ENCODE measurements at places on chromosomes 11 and 22.

DNA sequence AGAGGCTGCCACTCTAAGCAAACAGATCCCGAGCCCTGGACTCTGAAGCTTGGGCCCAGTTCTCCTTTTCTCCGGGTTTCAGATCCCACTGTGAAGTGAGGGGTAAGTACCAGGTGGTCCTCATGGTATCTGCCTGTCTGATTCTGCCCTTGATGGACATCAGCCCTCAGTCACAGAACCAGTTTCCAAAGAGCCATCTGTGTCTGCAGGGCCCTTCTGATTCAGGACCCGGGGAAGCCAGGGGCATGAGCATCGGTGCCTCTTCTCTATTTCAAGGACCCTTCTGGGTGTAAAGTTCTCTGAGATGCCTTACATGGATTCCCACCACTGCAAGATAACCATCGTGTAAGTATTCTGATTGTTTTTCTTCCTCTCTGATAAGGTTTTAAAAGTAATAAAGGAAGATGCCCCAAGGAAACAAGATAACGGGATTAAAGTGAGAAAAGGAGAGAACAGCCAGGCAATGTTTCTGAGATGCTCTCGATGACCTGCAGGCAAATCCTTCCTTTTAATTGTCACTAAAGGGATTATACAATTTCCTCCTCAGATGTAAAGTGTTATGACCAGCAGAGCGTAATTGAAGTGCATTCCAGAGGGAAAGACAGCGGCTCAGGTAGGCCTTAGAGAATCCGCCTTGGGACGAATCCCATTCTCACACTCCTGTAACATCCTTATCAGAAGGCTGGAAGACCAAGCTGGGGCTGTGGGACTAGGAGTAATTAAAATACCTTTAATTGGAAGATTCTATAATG is 924.3 kb downstream of the TBC1D22A start:
- DNase-seq = no peak

- no peak for DNase-seq
These were observed 55.0 kb downstream of the MYH9 start for GRCh38 chr22:36332623-36333332.

DNA sequence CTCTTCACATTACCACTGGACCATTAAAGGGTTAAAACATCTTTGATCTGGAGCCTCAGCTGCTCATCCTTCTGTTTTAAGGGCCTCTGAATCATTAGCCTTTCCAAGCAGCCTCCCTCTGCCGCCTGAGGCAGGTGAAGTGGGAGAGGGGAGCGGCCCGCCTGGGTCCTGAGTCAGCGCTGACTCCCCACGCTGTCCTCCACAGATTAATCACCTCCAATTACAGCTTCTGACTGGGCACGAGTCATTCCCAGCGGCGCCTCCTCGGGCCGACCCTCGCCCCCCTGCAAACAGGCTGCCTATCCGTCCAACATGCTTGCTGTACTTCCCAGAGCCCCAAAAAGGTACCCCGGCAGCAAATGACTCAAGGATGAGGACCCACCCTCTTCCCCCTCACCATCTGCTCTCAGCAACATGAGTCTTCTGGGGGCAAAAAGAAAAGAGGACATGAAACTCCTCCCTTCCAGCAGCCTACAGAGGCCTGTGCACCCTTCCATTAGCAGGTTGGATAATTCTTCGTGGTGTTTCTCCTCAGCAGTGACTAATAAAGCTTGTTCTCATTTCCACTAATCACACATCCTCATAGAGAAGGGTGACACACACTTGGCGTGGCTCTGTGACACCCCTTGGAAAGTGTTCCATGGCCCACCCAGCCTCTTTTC is 44.3 kb upstream of the JAM3 start:
- DNase-seq = no peak

DNA sequence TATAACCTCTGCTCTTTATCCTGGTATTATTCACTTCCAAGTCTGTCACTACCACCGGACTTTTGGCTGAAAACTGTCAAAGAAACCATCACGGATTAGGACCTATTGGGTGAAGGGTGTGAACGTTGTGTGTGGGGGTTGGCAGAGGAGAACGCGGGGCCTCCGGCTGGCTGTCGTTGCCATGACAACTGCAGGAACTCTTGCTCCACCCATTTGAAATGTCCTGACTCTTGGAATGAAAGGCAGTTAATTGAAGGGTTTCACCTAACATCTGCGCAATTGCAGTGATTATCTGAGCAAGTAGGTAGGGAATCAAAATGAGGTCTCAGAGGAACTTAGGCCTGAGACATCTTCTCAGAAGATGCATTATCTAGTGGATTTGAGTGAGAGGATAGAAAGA is 60.9 kb upstream of the CLMP start:
- DNase-seq = no peak

DNA sequence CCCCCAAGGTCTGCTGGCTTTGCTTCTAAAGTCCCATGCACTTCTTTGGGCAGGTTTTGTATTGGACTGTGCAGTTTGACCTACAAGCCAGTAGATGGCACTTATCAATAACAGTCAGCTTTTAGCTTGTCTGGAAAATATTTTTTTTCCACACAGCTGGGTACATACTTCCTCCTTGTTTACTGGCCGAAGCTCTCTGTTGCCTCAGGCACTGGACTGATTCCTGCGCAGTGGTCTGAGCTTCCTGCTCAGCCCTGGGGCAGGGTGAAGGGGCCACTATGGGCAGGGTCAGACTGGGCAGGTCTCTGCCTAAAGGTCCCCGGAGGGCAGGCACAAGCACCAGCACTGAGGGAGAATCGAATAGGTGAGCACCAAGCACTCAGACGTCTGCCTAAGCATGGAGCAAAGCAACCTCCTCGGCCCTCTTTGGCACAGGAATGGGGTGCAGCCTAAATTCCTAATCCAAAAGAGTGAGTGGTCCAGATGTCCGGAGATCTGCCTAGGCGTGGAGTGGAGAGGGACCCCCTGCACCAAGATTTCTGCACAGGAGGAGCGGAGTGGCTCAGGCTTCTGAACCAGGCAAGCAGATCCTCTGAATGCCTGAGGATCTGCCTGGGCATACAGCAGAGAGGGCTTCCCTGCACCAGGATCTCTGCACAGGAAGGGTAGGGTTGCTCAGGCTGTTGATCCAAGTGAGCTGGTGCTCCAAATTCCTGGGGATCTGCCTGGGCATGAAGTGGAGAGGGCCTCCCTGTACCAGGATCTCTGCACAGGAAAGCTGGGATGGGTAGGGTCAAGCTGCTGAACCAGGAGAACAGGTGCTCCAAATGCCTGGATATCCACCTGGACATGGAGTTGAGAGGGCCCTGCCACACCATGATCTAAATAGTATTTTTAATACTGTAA is 105.9 kb upstream of the C11orf58 start:
- no peak for DNase-seq

DNA sequence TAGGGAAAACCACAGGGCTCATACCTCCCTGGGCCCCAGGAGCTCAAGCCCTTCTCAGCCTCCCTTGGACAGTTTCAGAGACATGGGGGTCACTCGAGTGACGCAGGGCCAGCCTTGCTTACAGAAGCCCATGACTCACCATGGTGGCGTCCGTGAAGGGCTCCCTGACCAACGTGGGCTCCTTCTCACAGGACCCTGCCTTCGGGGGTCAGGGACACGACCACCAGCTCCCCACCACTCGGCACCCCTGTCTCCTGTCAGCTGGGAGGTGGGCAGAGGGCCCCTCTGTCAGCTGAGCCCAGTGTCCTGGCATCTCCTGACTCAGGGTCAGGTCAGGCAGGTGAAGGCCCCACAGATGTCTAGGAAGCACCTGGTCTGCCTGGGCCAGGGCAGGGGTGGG is 126.3 kb upstream of the ANO1 start:
- no peak for DNase-seq

- no peak for DNase-seq
These were observed 6.0 kb downstream of the GRK3 start for GRCh38 chr22:25570486-25570885.

DNA sequence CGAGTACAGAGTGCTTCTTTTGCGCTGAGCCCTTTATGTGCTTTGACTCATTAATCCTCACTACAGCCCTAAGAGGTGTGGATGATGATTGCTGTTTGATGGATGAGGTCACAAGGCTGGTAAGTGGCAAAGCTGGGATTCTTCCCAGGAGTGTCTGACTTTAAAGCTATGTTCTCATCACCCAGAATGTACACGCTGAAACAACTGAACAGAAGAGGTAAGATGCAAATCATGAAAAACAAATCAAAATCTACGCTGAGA is 37.7 kb upstream of the CREB3L1 start:
- no peak for DNase-seq

DNA sequence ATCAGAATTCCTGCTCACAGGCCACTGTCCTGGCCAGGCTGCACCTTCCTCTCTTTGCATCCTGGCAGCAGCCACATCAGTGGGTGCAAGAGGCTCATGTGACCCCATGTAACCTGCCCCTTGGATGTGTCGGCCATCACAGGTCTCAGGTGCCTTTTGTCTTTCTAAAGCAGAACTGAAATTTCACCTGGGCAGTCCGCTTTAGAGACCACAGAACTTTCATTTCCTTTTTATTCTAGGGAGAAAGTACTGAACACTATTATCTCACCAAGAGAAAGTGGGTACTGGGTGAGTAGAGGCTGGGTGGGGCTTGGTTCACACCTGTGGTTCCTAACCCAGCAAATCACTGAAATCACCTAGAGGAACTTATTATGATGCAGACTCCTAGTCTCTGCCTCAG is 51.7 kb upstream of the NUP160 start:
- no peak for DNase-seq

DNA sequence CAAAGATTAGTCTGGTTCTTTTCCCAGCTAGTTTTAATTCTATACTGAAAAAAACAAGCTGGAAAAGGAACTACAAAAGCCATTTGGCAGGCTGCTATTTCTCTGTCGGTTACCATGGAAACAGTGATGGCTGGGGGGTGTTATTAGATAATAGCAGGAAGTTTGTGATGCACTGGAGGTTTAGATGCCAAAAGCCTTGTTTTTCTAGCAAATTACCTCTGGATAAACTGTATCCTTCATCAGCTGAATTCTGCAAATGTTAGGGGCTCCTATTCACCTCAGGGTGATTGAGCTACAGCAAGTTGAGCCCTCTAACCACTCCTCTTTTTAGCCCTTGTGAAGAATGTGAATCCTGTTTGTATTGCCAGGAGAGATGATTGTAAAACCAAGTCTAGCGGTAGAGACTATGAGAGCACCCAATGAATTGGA is 25.2 kb downstream of the ALKBH3 start:
- no peak for DNase-seq

GRCh38 chr11:123239191-123240150 is 44.4 kb upstream of the CLMP start:
- DNase-seq = no peak

DNA sequence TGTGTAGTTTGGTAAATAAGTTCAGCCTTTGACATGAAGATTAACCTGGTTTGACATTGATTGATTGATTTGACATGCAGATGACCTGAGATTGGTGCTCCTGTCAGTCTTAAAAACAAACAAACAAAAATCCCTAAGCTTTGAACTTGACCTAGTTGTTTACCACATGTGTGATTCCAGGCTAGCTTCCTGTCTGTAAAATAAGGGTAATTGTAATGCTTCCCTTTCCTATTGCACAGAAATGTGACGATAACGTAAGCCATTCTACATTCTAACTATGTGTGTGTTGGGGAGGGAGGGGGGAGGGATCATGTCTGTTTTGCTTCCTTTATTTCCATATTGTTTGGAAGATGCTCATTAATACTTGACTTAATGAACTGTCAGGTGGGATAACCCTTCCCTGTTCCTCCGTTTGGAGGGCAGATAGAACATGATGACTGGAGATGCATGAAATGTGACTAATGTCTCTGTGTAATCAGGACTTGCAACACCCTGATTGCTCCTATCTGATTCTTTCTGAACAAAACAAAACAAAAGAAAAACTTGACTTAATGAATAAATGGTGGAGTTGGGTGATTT is 106.1 kb upstream of the CLMP start:
- DNase-seq = no peak

- DNase-seq = no peak
These were observed 183.9 kb downstream of the CTTN start for GRCh38 chr11:70581991-70582885.

- DNase-seq = no peak
These were observed 10.5 kb upstream of the TP53AIP1 start for GRCh38 chr11:128953151-128953550.

DNA sequence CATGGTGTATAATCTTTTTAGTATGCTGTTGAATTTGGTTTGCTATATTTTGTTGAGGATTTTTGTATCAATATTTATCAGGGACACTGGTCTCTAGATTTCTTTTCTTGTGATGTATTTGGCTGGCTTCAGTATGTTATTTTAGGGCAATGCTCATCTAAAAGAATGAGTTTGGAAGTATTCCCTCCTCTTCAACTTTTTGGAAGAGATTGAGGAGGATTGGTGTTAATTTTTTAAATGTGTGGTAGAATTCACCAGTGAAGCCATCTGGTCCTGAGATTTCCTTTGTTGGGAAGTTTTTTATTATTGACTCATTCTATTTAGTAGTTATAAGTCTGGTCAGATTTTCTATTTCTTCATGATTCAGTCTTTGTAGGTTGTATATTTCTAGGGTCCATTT is 22.1 kb upstream of the SPATA19 start:
- no peak for DNase-seq

DNA sequence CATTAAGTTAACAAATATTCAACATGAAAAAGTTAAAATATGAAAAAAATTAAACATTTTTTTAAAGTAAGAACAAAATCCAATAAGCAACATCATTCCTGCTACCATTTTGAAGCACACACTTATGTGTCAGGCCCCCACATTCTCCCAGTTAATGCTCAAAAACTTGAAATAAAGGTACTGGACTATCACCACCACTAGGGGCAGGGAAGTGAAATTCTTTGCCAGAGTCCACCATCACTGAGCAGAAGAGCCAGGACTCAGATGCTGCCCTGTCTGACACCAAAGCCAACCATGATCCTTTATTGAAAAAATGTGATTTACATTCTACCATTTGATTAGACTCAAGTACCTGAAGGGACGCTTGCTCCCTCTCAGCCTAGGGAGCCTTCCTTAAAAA is 39.1 kb downstream of the PITPNB start:
- no peak for DNase-seq
